ENCODE measurements at places on chromosomes 2 and 18.

DNA sequence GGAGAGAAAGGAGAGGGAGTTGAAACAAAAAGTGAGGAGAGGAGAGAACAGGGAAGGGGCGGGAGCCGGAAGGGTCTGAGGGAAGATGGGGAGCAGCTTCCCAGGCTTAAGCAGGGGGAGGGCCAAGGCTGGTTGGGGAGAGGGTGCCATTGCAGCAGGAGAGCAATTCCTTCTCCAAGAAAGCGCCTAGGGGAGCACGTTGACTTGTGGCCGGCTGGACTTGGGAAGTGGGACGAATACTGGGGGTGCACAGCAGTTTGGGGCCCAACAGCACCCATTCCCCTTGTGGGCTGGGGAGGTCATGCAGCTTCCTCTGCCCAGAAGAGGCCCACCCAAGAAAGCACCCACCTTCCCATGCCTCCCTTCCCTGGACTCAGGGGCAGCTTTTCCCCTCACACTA lies 9.6 kb downstream of the SIX3 start:
- DNase-seq, result no peak

GRCh38 chr2:9085353-9085752 lies 81.9 kb upstream of the MBOAT2 start:
- no peak for DNase-seq

- no peak for DNase-seq
Observed at GRCh38 chr2:33459745-33460144, 16.7 kb upstream of the RASGRP3 start.

DNA sequence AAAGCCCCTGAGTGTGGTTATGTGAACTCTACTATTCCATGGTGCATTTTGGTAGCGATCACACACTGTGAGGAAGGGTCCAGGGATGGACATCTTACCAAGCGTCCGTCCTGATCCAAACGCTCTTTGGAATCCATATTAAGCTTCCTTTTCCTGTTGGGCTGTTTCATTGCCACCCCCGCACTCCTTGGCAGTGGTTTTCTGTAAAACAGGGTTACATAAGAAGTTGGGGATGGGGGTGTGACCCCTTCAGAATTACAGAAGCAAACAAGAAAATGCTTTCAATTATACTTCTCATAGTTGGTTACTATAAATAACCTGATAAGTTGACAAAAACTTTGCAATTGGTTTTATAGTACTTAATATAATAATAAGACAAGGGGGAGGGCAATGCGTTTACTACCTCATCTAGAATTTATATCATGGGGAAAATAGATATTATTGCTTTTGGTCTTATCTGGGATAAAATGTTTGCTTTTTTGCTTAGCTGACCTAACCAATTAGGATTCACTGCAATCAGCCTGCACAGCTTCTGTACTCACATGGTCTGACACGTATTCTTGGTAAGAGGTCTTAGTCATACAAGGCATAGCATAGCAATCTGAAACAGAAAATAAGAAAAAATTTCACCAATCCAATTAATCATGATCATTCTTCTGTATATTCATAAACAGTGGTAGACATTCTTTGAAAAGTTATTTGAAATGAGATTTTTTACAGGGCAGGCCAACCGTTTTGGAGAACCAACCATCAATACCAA lies 103.1 kb downstream of the L3MBTL4 start:
- DNase-seq, result no peak

GRCh38 chr2:96695602-96696001 lies 44.3 kb downstream of the LMAN2L start:
- no peak for DNase-seq

GRCh38 chr2:29766191-29766590 lies 155.2 kb downstream of the ALK start:
- no peak for DNase-seq

- no peak for DNase-seq
Observed at GRCh38 chr2:32357318-32358110, 691 bp downstream of the BIRC6 start.

GRCh38 chr2:230980468-230980867 lies 15.5 kb upstream of the SPATA3 start:
- DNase-seq, result no peak

Measured in GM19239 (cell line).